Activated CD4-positive, alpha-beta T cell treated with anti-CD3 and anti-CD28 coated beads, Interleukin-2, amount 50 U/mL, for 24 hours (primary cell): ENCODE measurements at places on chromosomes 7 and 10.

DNA sequence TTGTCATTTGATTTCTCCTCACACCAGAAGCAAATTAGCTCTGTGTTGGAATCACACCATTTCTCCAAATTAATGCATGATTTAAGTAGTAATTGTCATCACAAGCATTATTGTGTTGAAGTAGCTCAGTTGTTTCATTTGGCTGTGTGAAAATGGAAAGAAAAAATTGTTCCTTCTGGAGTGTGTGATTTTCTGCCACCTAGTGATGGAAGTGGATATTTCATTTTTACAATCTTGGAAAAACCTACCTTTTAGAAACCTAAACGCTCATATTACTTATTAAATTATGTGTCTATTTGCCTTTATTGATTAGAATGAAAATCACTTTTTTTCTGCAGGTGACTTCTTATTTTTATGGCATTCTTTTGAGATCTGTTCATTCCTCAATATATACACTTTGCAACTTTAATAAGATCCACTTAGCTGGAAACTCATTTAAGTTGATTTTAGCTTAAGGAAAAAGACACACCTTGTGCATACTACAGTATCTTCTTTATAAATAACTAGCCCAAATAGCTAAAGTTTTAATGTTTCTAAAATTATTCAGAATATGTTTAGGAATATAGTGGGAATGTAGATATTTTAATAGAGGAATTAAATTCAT is 50.0 kb downstream of the SRI start:
- no peak for DNase-seq

GRCh38 chr7:101671371-101672356 is 42.6 kb upstream of the MYL10 start:
- DNase-seq, result no peak

GRCh38 chr10:122198631-122199030 is 72.5 kb upstream of the BTBD16 start:
- no peak for DNase-seq

GRCh38 chr10:45429790-45430189 is 55.8 kb downstream of the ALOX5 start:
- no peak for DNase-seq

DNA sequence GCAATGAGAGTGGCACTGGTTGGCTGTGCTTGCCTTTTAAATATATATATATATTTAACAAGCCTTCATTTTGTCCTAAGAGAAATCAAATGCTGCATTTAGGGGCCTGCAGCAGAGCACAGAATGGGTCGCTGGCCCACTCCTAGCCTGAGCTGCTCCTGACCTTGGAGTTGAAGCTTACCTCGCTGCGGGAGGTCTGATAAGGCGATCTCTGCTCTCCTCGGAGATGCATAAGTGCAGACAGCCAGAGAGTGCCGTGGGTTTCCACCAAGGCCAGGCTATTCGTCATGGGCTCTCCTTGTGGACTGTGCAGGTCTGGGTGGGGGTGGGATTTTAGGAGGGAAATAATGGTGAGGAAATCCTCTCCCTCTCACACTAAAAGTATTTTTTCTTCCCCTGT is 99.5 kb upstream of the IKZF1 start:
- no peak for DNase-seq

DNA sequence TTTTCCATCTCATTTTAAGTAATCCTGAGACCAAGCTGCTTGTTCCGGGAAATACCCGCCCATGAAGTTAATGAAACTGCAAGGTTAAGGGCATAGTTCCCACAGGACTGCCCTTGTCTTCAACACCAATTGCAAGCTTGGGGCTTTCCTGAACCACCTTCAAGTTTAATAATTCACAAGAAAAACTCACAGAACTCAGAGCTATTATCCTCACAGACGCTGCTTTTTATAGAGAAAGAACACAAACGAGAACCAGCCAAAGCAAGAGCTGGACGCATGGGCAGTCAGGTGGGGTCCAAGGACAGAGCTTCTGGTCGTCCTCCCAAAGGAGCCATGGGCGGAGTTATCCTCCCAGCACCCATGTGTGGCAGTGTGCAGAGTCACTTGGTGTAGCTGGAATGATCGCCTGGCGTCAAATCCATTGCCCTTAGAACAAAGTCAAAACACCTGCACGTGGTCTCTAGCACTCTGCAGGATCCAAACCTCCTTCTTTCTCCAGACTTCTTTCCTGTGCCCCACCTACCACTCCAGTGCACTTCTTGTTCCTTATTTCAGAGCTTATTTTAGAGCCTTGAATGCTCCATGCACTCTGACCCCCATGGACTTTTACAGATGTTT is 56.7 kb downstream of the SNX10 start:
- no peak for DNase-seq

DNA sequence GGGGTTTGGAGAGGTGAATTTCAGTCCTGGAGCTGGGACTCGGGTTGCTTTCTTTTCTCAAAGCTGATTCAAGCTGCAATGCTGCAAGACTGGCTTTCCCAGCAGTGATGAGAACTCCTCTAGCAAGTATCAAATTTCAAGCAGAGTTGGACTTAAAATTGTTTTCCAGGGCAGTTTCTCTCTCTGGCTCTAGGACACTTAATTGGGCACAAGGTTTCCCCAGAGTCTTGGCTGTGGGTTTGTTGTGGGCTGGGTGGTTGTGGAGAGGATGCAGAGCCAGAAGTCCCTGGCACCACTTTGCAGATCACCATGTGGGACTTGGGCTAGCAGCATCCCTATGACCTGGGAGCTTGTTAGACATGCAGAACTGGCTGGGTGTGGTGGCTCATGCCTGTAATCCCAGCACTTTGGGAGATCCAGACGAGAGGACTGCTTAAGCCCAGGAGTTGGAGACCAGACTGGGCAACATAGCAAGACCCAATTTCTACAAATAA is 16.8 kb downstream of the AKR1B15 start:
- no peak for DNase-seq

DNA sequence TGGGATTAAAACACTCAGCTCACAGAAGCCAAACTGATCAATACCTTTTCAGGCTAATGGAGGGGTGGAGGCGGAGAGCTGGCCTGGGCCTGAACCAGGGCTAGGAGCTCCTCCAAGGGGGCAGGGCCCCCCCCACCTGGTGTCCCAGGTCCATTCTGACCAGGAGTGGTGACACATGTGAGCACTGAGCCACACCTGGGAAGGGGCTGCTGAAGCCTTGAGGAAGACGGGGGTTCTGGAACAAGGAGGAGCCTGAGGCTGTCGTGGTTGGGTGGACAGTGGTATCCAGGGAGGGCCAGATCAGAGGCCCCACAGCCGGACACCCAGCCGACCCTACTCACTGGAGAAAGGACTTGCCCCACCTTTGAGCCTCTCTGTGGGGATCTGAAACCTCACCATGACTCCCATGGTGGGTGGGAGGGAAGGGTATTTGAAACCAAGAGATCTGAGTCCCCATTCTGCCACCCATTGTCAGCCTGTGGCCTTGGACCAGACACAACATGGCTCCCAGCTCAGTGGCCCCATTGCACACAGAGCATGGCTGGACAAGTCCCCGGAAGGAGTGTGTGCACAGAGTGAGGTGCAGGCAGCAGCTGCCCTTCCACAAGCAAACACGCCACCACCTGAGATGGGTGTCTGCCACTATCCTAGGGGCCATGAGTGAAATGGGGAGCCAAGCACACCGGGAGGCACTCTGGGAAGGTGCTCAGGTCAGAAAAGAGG is 12.4 kb downstream of the TMEM273 start:
- no peak for DNase-seq

GRCh38 chr7:28850699-28851098 is 107.4 kb downstream of the TRIL start:
- no peak for DNase-seq

DNA sequence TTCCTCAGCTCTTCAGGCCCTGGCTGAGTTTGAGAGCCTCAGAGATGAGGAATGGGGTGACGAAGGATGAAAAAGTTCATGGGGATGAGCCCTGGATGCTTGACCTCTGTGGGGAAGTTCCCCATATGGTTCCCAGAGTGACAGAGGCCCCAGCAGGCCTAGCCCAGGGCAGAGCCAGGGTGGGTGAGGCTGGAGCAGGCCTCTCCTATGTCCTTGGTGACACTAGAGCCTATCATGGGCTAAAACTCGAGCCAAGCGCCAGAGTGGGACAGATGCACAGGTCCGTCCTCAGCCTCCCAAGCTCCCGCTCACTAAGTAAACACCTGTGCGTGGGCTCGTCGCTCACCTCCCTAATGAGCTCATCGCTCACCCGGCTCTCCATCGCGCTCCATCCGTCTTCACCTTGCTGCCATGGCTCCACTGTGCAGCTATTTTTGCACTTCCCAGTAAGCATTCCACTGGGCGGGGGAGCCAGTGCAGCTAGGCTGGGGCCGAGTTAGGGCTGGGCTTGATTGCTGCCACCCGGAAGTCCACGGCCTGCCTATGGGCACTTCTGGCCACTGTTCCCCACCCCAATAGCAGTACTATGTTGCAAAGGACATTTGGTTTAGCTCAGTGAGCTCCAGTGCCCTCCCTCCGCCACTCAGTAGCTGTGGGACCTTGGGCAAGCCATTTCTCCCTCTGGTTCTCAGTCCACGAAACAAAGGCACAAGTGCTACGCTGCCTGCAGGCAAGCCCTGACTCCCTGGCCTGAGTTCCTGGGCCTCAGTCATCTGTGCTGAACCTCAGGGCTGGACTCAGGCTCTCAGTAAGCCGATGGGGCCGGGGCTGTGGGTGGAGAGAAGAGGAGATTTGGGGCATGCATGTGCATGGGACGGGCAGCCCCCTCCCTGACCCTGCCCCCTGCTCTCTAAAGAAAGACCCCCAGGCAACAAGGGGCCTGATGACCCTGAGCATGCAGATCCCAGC is 117.3 kb upstream of the PCBD1 start:
- DNase-seq, result no peak

- DNase-seq, result no peak
Measured at GRCh38 chr7:105055621-105056020, 41.6 kb downstream of the KMT2E start.

DNA sequence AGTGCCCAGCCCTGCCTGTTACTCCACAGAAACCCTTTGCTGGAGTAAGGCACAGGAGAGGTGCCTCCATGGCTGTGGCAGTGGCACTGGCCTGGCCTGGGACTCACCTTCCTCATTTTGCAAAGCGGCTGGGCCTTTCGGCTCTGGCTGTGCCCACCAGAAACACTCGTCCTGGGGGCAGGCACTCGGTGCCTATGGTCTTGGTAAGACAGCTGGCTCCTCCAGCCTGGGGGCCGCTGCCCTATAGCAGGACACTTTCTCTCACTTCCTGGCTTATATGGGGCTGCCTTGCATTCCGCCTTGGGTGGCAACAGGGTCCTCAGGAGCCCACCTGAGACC is 13.2 kb downstream of the ZMIZ1 start:
- no peak for DNase-seq

DNA sequence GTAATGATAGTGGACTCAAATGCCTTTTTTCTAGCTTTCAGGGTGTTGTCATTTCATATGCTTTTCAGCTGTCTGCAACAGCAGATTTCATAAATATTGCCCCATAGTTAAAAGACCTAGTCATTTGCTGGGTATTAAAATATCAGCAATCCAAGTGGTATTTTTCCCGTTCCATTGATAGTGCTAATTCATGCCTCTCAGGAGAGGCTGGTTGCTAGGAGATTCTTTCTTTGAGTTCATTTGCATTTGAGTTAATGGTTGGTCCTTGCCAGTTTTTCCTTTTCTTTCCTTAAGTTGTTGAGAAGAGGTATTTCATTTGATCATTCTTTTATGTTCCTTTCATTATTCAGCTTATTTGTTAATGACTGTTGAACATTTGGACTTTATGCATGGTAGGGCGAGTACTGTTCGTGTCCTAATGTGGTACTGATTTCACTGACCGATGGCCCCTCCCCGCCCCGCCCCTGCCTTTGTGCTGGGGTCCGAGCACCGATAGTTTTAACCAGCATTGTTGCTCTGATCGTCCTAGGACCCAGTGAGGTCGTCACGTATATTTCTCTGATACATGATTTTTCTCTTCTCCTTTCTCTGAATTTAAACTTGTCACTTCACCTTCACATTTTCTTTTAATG is 128.6 kb downstream of the CCNY start:
- no peak for DNase-seq

DNA sequence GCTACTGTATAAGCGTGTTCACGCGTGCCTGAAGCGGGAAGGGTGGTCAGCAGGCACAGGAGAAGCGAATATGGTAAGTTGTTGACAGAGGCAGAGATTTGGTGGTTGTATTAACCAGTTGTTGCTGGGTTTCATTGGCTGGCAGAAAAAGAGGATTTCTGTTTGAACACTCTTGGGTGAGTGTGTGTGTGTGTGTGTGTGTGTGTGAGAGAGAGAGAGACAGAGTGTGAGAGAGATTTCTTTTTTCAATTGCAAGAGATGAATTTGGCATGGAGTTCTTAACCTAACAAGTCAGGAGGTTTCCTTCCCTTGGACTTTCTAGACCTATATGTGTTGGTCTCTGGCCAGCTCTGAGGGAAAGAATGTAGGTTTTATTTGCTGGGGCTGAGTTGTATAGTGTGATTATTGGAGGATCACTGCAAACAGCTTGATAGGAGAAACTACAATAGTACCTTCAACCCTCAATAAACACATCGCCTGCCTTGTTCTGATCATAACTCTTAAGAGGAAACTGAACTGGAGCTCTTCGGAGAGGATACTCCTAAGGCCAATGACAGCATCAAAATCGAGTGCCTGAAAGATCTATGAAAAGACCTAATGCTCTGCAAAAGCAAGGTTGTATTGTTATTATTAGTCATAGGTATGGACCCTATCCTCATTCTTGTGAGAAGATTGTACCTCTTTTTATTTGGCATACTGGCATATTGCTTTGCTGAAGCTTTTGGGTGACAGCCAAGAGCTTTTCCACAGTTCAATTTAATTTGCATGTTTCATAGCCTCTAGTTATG is 1.2 kb downstream of the MCU start:
- DNase-seq, result no peak

- DNase-seq, result no peak
Measured at GRCh38 chr7:144941127-144941526, 105.3 kb upstream of the TPK1 start.

DNA sequence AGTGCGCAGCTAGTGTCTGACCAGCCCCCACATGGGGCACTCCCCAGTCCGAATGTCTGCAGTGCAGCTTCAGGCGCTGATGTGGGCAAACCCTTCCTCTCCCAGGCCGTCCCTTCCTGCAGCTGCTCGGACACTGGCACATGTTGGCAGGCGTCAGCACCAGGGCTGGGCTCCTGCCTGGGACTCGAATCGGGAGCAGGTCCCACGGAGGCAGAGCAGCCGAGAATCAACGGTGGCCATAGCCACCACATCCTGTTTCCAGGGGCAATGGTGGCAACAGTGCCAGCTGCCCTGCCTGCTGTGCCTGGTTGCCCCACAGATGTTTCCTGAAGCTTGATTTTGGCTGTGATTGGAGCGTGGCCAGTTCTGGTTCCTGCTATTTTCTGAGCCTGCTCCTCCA is 65.8 kb downstream of the MGMT start:
- DNase-seq, result no peak

DNA sequence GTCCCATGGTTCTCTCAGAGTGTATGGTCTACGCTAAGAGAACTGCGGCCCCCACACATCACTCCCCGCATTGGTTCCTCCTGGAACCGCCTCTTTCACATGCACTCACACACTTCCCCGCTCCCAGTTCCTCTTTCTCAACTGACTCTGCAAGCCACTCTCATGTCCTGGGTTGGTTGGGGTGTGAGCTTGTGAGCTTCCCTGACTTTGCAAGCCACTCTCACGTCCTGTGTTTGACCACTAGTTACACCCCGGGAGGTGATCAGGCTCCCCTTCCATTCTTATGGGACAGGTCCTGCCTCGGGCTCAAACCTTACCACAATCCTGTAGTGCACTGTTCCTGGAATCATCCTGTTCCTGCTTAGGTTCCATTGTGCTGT is 105.0 kb downstream of the TRIM24 start:
- no peak for DNase-seq
